T-helper 9 cell (primary cell): ENCODE measurements at places on chromosomes 16 and 17.

DNA sequence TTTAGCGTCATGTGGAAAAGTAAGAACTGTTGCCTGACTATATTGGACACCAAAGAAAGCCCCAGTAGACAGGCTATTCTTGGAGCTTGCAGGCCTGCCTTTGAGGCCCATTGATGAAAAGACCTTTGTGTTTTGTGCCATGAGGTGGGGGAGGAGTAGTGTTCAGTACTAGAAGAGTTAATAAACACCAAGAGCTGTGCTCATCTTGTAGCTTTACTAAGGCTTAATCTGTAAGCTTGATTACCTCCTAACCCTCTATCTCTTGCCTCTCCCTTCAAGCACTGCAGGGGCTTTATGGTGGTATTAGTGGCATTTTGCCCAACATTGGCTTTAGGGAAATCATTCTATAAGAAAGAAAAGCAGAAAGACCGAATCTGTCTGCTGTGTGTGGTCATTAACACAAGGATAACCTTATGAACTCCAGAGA lies 220.2 kb upstream of the TBX2 start:
- DNase-seq = no peak

DNA sequence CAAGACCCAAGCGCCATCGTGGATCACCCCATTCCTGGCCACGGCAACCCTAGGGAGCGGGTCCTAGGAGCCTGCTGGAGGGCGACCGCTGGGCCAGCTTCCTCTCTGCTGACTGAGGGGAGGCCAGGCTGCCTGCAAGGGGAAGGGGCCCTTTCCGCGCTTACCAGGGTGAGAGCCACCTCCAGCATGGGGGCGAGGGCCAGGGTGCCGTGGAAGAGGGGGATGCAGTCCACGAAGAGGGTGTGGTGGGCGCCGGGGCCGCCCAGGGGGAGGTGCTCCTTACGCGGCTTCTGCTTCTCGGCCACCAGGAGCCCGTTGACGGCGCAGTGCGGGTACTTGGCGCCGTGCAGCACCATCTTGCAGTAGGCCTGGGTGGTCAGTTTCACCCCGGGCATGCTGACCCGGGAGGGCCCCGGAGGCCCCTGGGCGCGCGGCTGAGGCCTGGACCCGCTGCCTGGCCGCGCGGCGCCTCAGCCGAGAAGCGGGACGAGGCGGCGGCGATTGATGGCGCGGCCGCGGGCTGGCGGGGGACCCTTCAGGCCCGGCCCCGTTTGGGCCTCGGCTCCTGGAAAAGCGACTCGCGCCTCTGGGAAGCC lies 345 bp downstream of the EMC8 start:
- peak; percentile 11 for DNase-seq

GRCh38 chr17:67836205-67836987 lies 11.1 kb downstream of the BPTF start:
- DNase-seq = no peak

DNA sequence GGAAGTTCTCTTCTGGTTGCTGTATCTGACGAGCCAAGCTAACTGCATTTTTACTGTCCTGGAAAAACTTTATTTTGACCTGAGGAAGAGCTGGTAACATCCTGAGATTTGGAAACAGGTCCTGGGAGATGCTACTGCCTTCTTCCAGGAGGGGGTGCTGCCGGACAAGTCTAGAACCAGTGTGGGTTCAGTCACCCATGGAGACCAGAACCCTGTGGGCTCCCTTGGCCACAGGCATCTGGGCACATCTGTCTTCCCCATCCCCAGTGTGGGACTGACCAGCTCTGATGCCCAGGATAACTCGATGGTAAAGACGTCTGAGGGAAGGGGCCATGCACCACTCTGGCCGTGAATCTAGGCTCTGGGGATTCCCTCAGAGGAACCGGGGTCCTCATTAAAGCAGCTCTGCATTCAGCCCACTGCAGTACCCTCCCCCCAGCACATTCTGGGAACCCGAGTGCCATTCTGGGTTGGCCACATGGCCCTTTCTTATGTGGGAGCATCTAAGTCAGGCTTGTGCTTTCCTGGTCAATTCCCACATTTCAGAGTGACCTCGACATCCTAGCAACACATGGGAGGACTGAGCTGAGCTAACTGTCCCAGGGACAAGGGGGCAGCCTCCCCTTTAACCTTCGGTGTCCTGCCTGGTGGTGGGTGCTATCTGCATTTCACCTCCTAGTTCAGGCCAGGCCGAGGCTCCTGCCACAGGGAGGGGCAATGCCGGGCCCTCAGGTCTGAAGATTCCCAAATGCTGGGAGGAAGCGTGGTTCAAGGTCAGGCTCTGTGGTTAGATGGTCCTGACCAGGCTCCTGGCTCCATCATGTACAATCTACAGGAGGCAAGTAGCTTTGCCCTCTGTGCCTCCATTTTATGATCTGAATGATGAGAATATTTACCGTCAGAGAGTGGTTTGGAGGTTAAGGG lies 6.4 kb downstream of the C16orf86 start:
- DNase-seq = peak; percentile 50

DNA sequence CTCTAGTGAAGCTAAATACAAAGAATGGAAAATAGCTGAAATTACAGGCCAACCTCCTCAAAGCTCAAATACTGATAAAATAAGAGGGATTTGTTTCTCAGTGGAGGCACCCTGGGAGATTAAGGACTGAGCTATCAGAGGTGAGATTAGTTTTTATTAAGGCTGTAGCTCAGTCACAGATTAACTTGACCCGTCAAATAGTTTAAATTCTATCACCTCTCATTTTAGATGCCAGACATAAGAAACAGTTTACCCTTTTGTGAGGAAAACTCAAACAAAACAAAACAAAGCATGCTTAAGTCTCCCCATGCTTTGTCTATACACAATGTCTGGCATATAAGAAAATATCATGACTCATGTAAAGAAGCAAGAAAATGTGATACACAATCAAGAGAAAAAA lies 208.3 kb upstream of the PMFBP1 start:
- no peak for DNase-seq

DNA sequence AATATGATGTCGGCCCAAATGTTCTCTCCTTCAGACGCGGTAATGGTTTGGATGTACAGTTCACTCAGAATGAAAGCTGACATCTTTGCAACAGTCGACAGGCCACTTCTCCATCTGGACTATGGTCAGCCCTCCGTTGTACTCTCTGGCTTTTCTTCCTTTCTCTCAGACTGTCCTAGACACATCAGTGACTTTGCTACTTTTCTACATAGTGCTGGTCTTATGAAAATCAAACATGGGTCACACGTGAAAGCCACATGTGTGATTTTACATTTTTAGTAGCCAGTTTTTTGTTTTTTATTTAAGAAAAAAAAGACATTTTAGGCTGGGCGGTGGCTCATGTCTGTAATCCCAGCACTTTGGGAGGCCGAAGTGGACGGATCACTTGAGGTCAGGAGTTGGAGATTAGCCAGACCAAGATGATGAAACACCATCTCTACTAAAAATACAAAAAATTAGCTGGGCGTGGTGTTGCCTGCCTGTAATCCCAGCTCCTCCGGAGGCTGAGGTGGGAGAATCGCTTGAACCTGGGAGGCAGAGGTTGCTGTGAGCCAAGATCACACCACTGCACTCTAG lies 644.1 kb downstream of the KCNJ2 start:
- DNase-seq = no peak

- DNase-seq = no peak
Observed at GRCh38 chr16:35215287-35215686, 1755.9 kb downstream of the TP53TG3F start.
